ENCODE measurements at places on chromosomes 3 and 15.

DNA sequence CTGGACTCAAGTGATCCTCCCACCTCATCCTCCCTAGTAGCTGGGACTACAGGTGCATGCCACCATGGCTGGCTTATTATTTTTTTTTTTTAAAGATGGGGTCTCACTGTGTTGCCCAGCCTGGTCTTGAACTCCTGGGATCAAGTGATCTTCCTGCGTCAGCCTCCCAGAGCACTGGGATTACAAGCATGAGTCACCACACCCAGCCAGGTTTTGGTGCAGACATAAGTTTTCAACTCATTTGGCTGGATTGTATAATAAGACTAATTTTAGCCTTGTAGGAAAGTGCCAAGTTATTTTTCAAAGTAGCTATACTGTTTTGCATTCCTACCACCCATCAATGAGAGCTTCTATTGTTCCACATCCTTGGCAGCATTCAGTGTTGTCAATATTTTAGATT, 32.1 kb downstream of the BUB1B start:
- DNase-seq, result no peak

DNA sequence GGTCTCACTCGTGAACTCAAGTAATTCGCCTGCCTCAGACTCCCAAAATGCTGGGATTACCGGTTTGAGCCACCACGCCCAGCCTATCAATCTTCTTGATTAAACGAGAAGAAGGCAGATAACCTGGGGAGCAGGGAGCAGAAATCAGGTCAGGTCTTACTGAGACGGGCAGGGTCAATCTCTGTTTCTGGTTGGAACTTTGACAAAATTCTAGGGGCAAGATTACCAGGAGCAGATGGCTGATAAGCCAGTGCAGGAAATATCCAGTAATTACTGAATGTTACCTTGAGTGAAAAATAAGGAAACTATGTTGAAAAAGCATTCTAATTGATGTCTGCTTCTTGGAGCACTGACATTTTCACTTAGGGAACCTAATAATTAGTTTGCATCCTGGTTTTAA, 24.4 kb upstream of the GOLM2 start:
- no peak for DNase-seq

DNA sequence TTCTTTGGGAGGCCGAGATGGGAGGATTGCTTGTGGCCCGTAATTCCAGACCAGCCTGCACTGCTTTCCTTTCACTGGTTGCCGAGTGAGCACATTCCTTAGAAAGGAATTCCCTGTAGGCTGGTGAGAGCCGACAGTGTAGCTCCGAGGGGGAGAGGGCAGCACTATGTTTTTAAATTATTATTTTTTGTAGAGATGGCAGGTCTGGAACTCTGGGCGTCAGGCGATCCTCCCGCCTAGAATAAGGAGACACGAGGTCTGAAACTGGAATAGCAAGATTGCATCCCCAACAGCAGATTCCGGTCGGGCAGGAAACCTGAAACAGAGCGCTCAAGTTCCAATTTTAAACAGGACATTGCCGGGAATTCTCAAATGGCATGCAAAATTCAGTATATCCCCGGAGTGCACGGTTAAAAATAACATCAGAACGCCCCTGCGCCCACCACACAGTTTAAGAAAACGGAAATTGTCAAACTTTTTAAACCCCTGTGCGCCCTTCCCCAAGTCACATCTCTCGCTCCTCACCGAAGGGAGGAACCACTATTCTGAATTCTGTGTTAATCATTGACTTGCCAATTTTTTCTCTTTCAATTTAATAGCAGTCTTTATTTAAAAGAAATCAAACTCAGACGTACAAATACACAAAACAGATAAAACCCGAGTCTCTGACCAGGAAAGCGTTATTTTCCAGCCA, 643 bp upstream of the RNU5B-1 start:
- DNase-seq, result no peak

DNA sequence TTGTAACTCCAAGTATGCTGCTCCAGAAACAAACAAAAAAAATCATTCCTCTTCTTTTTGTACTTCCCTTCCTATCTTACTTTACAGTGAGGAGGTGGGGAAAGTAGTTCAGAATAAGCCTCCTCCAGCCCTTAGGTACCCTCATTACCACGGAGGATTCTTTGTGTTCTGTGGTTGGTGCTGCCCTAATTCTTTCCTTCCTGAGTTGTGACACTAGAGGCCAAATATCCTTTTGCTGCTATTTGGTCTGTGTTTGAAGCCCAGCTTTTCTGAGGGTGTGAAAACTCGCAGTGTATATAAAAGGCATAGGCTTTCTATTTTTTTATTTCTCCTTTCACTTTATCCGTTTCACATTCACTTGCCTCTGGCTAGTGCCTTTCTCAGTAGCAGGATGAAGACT, 98.2 kb downstream of the HHLA2 start:
- no peak for DNase-seq

GRCh38 chr3:30421266-30421665, 185.1 kb upstream of the TGFBR2 start:
- no peak for DNase-seq

GRCh38 chr15:85125056-85125661, 143.5 kb downstream of the PDE8A start:
- no peak for DNase-seq

GRCh38 chr3:46585799-46586693, 19.9 kb upstream of the LRRC2 start:
- no peak for DNase-seq

DNA sequence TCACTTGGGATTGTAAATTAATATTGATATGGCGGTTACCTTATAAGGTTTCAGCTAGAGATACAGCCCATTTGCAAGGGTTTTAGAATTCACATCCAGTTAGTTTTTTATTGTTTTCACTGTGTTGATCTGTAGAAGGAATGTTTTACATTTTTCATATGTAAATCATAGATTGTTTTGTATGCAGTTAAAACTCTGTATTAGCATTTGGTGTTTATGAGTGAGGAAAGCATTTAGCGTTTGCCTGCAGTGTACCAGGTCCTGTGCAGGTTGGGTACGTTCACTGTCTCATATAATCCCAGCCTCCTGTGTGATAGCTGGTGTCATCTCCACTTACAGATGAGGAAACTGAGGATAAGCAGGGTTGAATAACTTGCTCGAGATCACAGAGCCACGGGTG, 23.8 kb downstream of the MAP6D1 start:
- DNase-seq, result no peak
